ENCODE measurements at places on chromosomes 5 and 9. TPM values are rescaled to one million over a fixed set of nuclear protein-coding genes. Genes with fewer than 3 reads are reported as not detected.

GRCh38 chr5:179171816-179172745, 111.9 kb downstream of the ZNF354C start:
- H3K27me3 ChIP-seq = no peaks in the 10 kb centered on the region
- no peaks in the 10 kb centered on the region for H3K36me3 ChIP-seq
- H3K4me3 ChIP-seq = no peak overlapping the region
- peaks cover 9% of the 10 kb centered on the region for H3K4me1 ChIP-seq

DNA sequence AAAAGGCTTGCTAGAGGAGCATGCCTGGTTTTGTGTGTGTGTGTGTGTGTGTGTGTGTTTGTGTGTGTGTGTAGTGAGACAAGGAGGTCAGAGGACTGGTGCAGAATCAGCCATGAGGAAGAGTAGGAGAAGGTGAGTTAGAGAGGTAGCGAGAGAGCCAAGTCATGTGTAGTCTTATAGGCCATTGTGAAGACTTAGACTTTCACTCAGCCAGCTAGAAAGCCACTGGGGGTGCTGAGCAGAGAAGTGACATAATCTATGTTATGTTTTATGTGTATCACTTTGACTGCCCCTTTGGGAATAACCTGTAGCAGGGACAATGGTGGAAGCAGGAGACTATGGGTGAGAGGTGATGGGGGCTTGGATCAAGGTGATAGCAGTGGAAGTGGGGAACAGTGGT, 180.5 kb upstream of the CLINT1 start:
- H3K4me3 ChIP-seq = no peak overlapping the region
- peaks cover 13% of the 10 kb centered on the region for H3K36me3 ChIP-seq
- no peaks in the 10 kb centered on the region for H3K27me3 ChIP-seq
- DNase-seq = no peak
- H3K4me1 ChIP-seq = no peaks in the 10 kb centered on the region

DNA sequence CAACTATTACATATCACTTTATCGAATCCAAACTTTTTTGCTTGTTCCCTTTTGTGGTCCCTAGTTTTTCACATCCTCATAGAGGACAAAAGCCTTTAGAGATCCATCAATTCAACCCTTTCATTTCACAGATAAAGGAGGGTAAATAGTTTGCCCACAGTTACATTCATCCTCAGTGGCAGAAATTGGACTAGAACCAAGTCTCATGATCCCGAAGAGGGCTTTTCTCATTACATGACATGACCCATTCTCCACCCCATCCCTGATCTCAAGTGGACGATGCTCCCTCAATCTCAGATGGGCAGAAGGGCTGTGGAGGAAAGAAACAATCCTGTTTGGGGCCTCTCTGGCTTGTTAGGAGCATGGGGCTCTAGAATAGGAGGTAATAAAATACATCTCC, 23.1 kb downstream of the TICAM2 start:
- H3K36me3 ChIP-seq = peaks cover 4% of the 10 kb centered on the region
- DNase-seq = no peak
- peaks cover 3% of the 10 kb centered on the region for H3K4me1 ChIP-seq
- no peaks in the 10 kb centered on the region for H3K27me3 ChIP-seq

GRCh38 chr5:129906177-129906887, 2.1 kb downstream of the CHSY3 start:
- no peak overlapping the region for H3K27ac ChIP-seq
- peaks cover 51% of the 10 kb centered on the region for H3K27me3 ChIP-seq
- DNase-seq = no peak
- H3K4me1 ChIP-seq = peaks cover 22% of the 10 kb centered on the region
- H3K36me3 ChIP-seq = no peaks in the 10 kb centered on the region
- peak overlapping the region; percentile 95 for H3K4me3 ChIP-seq

DNA sequence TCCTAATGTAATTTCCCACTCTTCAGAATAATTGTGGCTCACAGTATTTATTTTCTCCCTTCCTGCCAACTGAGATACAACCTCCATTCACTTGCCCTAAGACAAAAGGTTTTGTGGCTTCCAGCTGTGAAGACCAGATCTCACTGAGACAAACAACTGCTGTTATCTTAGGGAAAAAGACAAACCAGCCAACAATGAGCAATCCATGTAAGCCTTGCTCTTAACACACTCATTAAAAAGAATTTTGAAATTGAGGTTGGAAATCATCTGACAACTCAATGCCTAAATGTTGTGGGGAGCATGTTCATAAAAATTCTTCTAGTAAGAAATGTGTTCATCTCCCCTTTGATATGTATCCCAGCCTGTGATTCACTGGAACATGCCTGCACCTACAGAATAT, 132.9 kb downstream of the ADAMTSL1 start:
- no peak for DNase-seq
- no peak overlapping the region for H3K27ac ChIP-seq
- H3K27me3 ChIP-seq = no peaks in the 10 kb centered on the region
- H3K36me3 ChIP-seq = no peaks in the 10 kb centered on the region
- no peak overlapping the region for H3K4me3 ChIP-seq
- H3K4me1 ChIP-seq = peaks cover 51% of the 10 kb centered on the region

DNA sequence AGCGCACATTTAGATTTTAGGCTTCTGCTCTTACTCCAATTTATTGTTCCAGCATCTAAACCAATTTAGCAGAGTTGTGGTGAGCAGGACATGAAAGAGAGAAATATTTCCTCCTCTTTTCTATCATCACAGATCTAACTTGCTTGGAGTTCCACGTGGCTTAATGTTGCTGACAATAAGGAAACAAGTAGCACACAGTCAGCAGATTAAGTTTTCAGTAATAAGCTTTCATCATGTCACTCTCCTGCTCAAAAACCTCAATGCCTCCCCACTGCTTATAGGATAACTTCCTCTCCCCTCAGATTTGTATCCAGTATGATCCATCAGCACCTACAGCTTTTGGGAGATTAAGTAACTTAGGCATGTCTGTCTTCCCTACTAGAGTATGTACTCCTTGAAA, 10.4 kb upstream of the SSBP2 start:
- DNase-seq = no peak
- H3K27me3 ChIP-seq = no peaks in the 10 kb centered on the region
- peaks cover 20% of the 10 kb centered on the region for H3K4me1 ChIP-seq
- no peak overlapping the region for H3K27ac ChIP-seq
- no peaks in the 10 kb centered on the region for H3K36me3 ChIP-seq
- H3K4me3 ChIP-seq = no peak overlapping the region

Gene MAMDC2
- total RNA-seq = 0.21 TPM

Gene GFRA3
- total RNA-seq = 9.7 TPM

Data from neural crest cell (in vitro differentiated cells).